Breast epithelium (tissue), 4 donors: ENCODE measurements at places on chromosomes 5 and 9. TPM values are rescaled to one million over a fixed set of nuclear protein-coding genes. Genes with fewer than 3 reads are reported as not detected.

GRCh38 chr5:142784401-142784955 is 14.3 kb downstream of the ARHGAP26 start:
- H3K27me3 ChIP-seq, result no peaks in the 10 kb centered on the region
- H3K36me3 ChIP-seq, result no peaks in the 10 kb centered on the region
- no peak for DNase-seq

PCDHAC2 gene
- 2.1 TPM for total RNA-seq

- no peaks in the 10 kb centered on the region for H3K4me1 ChIP-seq
- H3K36me3 ChIP-seq, result no peaks in the 10 kb centered on the region
These were observed 35.1 kb downstream of the ADRA1B start for GRCh38 chr5:159951387-159951786.

ZFYVE16 gene
- 28.0 TPM for total RNA-seq

DNA sequence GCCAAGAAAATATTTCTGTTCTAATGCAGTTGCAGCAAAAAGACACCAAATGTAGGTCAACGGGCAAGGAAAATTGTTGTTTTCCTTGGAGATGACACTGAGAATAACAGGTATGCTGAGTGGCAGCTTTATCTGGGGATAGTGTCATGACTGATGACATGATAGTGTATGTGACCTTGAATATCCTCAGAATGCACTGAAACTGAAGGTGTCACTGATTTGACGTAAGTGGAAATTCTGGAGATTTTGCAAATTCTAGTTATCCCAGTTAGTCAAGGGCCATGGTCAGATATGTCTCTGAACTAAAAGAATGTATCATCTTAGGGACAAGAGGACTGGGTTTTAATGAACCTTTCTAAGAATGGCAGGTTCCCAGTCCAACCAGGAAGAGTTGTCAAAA is 138.0 kb upstream of the C9orf72 start:
- DNase-seq, result no peak
- no peaks in the 10 kb centered on the region for H3K4me1 ChIP-seq
- no peak overlapping the region for H3K4me3 ChIP-seq
- H3K27me3 ChIP-seq, result no peaks in the 10 kb centered on the region
- H3K36me3 ChIP-seq, result no peaks in the 10 kb centered on the region
- no peak overlapping the region for H3K27ac ChIP-seq

DNA sequence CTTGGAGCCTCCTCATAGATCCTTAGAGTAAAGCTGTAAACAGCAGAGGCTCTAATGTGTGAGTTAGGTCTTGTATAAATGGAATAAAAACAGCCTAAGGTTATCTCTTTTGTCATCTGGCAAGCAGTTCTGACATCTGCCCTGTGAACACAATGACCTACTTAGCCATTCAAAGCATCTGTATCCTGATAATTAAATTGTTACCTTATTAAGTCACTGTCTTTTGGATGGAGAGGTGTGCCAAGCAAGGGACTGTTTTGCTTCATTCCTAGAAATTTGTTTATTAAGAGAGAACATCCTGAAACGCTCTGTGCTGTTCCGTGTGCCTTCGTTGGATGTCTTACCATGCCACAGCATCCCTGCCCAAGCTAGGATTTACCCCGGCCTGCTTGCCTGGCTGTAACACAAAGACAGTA is 1.5 kb downstream of the LSM11 start:
- H3K4me3 ChIP-seq, result peak overlapping the region; percentile 82
- H3K27ac ChIP-seq, result no peak overlapping the region
- no peaks in the 10 kb centered on the region for H3K4me1 ChIP-seq
- no peaks in the 10 kb centered on the region for H3K36me3 ChIP-seq
- no peaks in the 10 kb centered on the region for H3K27me3 ChIP-seq
